Epithelial cell of proximal tubule (primary cell): ENCODE measurements at places on chromosomes 1 and 21. TPM values are rescaled to one million over a fixed set of nuclear protein-coding genes. Genes with fewer than 3 reads are reported as not detected.

DNA sequence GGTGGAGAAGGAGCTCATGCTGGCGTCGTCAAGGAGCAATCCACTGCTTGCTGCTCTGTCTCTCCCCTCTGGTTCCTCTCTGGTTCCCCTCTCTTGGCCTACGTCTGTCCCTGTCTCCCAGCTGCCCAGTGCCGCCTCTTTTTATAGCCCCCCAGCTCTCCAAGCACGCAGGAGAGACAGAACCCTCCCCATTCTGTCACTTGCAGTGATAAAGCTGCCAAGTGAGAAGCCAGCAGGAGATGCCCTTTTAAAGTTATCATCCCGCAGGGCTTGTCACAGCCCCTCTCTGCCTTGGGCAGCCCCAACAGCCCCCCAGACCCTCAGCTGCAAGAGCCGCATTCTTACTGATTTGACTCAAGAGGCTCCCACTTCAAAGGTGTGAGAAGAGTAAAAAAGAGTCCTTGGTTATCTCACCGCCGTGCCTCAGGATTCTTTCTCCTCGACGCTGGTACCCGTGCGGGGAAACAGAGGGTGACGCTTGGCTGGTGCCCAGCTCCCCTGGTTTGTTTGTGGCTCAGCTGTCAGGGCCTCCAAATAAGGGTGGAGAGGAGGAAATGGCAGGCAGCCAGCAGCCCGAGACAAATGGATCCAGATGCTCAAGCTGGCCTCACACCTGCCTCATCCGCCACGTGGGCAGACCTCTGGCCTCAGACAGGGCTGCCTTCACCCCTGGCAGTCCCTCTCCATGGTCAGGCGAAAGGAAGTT, at the start of gene NPPA:
NPPA (minus strand) TSS at position 117 of the 706 bp plus-strand sequence; CDS start at position 18, 99 bp downstream.
- no peak for DNase-seq

- no peak for DNase-seq
Measured at GRCh38 chr1:34794001-34794789, 1.4 kb downstream of the GJA4 start.

DNA sequence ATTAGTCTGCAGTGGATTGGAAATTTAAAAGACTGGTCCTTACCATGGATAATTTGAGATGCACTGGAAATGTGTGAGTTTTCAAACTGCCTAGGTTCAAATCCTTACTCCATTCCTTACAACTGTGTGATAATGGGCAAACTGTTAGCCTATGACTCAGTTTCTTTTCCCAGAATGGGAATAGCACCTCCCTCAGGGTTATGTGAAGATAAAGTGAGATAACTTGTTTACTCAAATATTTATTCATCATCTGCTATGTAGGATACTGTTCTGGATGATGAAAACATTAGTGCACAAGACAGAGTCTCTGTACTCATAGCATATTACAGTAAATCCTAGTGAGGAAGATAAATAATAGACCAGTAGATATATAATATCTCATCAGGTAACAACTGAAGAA, 28.6 kb downstream of the LRIG2 start:
- no peak for DNase-seq

The TRIM67 gene
- not detected in 2 replicates for total RNA-seq

The OLIG2 gene
- not detected in 2 replicates for total RNA-seq
